ENCODE measurements at places on chromosomes 2 and 18. TPM values are rescaled to one million over a fixed set of nuclear protein-coding genes. Genes with fewer than 3 reads are reported as not detected.

- H3K4me3 ChIP-seq, result no peak overlapping the region
- no peak overlapping the region for H3K27ac ChIP-seq
- H3K4me1 ChIP-seq, result peaks cover 4% of the 10 kb centered on the region
- H3K27me3 ChIP-seq, result no peaks in the 10 kb centered on the region
Observed at GRCh38 chr18:79241755-79242154, 154.0 kb upstream of the NFATC1 start.

DNA sequence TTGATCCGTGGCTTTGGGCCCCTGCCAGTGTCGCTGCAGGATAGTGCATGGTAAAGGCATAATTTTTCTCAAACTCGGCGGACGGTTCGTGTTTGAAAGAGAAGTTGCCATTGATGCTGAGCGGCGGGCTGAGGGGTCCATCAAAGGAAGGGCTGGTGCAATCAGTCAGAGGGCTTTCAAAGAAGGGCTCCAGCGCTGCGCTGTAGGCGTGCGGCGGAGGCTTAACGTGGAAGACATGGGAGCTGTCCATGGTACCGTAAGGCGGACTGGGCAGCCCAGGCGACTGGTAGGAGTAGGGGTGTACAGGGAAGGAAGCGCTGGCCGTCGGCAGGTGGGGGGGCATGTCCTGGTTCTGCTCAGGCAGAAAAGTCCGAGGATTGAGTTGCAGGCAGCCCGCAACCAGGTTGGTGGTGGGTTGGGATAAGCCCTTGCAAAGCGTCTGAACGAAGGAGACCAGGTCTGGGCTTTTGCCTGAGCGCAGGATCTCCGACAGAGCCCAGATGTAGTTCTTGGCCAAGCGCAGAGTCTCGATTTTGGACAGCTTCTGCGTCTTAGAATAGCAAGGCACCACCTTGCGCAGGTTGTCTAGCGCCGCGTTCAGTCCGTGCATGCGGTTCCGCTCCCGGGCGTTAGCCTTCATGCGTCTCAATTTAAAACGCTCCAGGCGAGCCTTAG lies 2.3 kb downstream of the NEUROD1 start:
- no peaks in the 10 kb centered on the region for H3K36me3 ChIP-seq
- no peak overlapping the region for H3K4me3 ChIP-seq
- no peak overlapping the region for H3K27ac ChIP-seq

DNA sequence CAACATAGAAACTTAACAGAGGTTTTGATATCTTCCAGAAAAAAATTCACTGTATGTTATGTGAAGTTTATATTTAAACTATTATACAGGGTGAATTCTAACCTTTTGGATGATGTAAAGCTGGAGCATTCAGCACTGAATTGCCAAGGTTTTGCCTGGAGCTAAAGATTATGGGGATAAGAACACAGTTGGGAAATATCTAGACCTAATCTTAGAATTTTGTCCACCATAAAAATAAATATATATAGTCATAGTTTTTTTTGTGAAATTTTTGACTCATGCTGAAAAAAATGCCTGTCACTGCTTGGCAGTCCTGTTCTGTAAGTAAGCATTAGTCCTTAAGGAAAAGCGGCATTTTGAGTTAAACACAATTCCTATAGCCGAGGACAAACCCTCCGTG lies 339.3 kb upstream of the TMEFF2 start:
- no peak for DNase-seq
- no peak overlapping the region for H3K27ac ChIP-seq
- no peak overlapping the region for H3K4me3 ChIP-seq
- H3K4me1 ChIP-seq, result peaks cover 15% of the 10 kb centered on the region

GRCh38 chr2:71129114-71129901 lies 721 bp downstream of the MCEE start:
- no peak for DNase-seq
- H3K4me1 ChIP-seq, result peaks cover 9% of the 10 kb centered on the region
- no peak overlapping the region for H3K4me3 ChIP-seq
- no peaks in the 10 kb centered on the region for H3K27me3 ChIP-seq
- H3K27ac ChIP-seq, result no peak overlapping the region

DNA sequence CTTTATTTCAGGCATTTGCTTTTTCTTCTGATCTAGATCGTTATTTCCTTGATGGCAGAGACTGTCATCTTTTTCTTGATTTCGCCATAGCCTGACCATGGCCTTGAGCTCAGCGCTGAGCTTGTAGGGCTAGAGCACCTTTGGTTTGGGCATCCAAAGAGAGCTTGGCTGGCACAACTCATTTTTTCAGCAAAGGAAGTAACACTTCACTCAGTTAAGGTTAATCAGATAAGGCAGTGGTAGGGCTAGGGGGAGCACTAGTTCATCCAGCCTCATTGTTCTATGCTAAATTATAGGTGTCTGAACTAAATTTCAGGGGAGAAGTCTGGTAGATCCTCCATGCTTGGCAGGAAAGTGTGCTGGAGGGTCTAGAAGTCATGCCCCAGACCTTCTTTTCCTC lies 125.0 kb downstream of the SETBP1 start:
- H3K36me3 ChIP-seq, result peaks cover 12% of the 10 kb centered on the region
- H3K4me3 ChIP-seq, result no peak overlapping the region
- no peak overlapping the region for H3K27ac ChIP-seq
- no peak for DNase-seq

DNA sequence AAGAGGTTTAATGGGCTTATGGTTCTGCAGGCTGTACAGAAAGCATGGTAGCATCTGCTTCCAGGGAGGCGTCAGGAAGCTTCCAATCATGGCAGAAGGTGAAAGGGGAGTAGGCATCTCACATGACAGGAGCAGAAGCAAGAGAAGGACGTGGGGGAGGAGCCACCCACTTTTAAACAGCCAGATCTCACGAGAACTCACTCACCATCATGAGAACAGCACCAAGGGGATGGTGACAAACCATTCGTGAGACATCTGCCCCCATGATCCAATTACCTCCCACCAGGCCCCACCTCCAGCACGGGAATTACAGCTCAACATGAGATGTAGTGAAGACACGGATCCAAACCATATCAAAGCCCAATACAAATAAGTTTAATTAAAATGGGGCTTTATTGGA lies 113.8 kb downstream of the ATL2 start:
- peaks cover 21% of the 10 kb centered on the region for H3K4me1 ChIP-seq
- no peak overlapping the region for H3K4me3 ChIP-seq
- H3K27me3 ChIP-seq, result no peaks in the 10 kb centered on the region
- no peak for DNase-seq
- H3K27ac ChIP-seq, result no peak overlapping the region
- H3K36me3 ChIP-seq, result no peaks in the 10 kb centered on the region

GRCh38 chr18:29161429-29161828 lies 984.5 kb upstream of the CDH2 start:
- H3K4me3 ChIP-seq, result no peak overlapping the region
- no peaks in the 10 kb centered on the region for H3K36me3 ChIP-seq
- peaks cover 28% of the 10 kb centered on the region for H3K4me1 ChIP-seq

GRCh38 chr2:1488181-1488671 lies 75.0 kb downstream of the TPO start:
- no peak overlapping the region for H3K27ac ChIP-seq
- no peak for DNase-seq
- no peaks in the 10 kb centered on the region for H3K36me3 ChIP-seq
- no peaks in the 10 kb centered on the region for H3K4me1 ChIP-seq
- H3K27me3 ChIP-seq, result peaks cover 5% of the 10 kb centered on the region

GRCh38 chr2:6783238-6783614 lies 82.5 kb downstream of the CMPK2 start:
- no peak overlapping the region for H3K4me3 ChIP-seq
- H3K27me3 ChIP-seq, result no peaks in the 10 kb centered on the region
- no peaks in the 10 kb centered on the region for H3K36me3 ChIP-seq
- DNase-seq, result no peak

DNA sequence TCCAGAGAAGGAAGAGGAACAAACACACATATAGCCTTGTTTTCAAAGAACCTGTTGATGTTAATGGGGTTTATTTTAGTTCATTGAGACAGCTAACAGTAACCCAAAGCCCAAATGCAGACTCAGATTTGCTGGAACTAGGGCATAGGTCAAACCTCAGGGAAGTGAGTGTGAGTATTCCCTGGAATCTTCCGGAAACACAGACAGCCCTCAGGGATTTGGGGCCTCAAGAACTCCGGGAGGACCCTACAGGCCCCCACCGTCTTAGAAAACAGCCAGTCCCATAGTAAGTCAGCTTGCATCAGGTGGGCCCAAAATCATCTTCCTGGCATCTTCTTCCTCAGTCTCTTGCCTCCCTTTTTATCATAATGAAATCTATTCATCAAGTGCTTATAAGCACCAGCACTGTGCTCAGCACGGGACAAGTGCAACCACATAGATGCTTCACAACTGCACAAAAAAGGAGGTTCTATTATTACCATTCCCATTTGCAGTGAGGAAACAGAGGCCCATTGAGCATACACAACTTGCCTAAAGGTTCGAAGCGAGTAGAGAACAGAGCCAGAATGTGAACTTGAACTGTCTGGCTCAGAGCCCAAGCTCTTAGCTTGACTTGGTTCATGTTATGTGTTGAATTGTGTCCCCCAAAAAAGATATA lies 50.2 kb upstream of the BCL11A start:
- H3K27me3 ChIP-seq, result no peaks in the 10 kb centered on the region
- H3K4me3 ChIP-seq, result no peak overlapping the region
- H3K4me1 ChIP-seq, result peaks cover 25% of the 10 kb centered on the region
- H3K27ac ChIP-seq, result peak overlapping the region; percentile 95
- no peak for DNase-seq

DNA sequence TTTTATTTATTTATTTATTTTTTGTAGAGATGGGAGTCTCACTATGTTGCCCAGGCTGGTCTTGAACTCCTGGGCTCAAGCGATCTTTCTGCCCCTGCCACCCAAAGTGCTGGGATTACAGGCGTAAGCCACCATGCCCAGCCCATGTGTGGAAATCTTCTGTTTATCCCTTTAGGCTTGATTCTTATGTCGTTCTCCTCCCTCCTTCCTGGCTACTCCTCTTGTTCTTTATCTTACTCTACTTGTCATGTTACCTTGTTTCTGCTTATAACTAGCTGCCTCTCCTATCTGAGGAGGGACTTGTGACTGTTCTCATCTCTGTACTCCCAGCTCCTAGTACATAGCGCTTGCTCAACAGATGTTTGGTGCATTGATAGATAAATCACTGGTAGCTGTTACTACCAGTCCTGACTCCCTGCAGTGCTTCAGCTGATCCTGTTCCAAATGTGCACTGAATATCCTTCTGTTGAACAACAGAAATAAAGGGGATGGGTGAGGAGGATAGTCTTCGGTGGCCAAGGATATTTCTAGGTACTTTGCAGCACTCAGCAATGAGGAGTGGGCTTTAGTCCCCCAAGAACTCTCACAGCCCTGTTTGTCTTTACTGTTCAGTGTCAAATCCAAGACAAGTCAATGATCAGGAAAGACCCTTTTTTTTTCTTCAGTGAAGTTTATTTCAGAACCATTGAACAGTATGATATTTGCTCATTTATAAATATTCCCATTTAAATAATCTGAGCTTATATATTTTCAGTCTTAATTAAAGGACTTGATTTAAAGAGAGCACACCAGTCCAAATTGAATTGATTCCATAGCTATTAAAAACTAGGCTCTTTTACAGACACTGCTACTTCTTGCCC lies 7.2 kb downstream of the IL1B start:
- peaks cover 19% of the 10 kb centered on the region for H3K4me1 ChIP-seq
- no peak overlapping the region for H3K4me3 ChIP-seq
- no peak overlapping the region for H3K27ac ChIP-seq
- H3K36me3 ChIP-seq, result no peaks in the 10 kb centered on the region
- H3K27me3 ChIP-seq, result no peaks in the 10 kb centered on the region

GRCh38 chr2:196963961-196964360 lies 37.5 kb upstream of the PGAP1 start:
- DNase-seq, result no peak
- no peak overlapping the region for H3K4me3 ChIP-seq
- peaks cover 17% of the 10 kb centered on the region for H3K4me1 ChIP-seq
- no peaks in the 10 kb centered on the region for H3K27me3 ChIP-seq
- no peak overlapping the region for H3K27ac ChIP-seq

DNA sequence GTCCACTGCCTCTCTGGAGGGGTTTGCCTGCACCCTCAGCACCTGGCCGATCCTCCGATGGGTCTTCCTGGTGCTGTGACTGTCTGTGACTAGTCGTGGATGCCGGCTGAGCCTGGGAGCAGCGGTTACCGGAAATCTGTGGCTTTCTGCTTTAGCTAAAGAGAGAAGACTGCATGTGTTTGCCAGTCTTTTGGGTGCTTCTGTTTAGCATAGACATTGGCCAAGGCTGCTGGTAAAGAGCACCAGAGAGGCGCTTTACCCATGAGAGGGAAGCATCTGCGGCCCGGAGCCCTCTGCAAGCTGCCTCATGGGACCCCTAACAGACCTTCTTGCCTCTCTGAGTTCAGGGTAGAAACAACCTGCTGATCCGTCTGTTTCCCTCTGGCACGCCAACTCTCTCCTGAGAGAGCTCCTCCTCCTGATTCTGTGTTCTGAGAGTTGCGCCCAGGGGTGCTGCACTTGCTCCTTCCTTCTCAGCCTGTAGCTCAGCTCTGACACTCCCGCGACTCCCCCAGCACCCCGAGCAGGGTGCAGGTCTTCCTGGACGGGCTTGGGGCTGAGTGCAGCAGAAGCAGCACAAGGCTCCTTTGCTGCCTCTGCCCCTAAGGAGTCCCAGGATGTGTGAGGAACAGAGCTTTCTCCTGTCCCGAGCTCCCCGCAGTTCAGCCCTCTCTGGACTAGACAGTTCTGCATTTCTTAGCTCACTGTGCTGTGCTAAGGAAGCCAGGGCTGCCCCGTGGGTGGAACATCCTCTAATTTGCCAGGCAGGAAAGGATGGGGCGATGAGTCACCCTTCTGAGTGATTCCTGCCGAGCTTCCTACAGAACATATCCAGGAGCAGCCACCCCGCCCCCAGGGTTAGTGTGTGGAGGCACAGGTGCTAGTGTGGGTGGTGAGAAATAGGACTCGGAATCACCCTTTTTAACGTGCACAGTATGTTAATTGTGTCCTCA lies 203.2 kb downstream of the SH3RF3 start:
- H3K36me3 ChIP-seq, result no peaks in the 10 kb centered on the region
- peaks cover 24% of the 10 kb centered on the region for H3K27me3 ChIP-seq
- H3K4me3 ChIP-seq, result no peak overlapping the region
- no peak overlapping the region for H3K27ac ChIP-seq
- DNase-seq, result no peak

GRCh38 chr18:69518989-69519388 lies 118.3 kb downstream of the DOK6 start:
- H3K27ac ChIP-seq, result no peak overlapping the region
- no peak for DNase-seq
- H3K36me3 ChIP-seq, result no peaks in the 10 kb centered on the region
- H3K4me1 ChIP-seq, result no peaks in the 10 kb centered on the region
- H3K4me3 ChIP-seq, result no peak overlapping the region

DNA sequence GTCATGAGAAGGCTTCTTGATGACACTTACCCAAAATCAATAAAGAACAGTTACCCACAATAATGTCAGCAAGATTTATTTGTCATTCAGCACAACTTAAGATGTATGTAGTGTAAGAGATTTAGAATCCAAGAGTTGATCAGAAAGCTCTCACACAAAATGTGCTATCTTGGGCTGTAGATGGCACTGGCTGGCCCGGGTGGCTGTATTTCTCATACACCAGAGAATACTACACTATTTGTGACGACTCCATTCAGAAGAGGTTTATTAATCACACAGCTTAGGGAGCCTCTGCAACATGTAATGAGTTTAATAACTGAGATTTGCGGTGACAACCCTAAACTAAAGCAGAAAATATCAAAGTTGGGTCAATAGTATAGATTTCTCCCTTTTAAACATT lies 530.4 kb upstream of the KLHL29 start:
- no peak for DNase-seq
- H3K36me3 ChIP-seq, result no peaks in the 10 kb centered on the region
- H3K27me3 ChIP-seq, result peaks cover 9% of the 10 kb centered on the region
- H3K4me1 ChIP-seq, result no peaks in the 10 kb centered on the region
- H3K4me3 ChIP-seq, result no peak overlapping the region
- no peak overlapping the region for H3K27ac ChIP-seq

The C2orf78 gene
- total RNA-seq, result not detected

The CTLA4 gene
- not detected for total RNA-seq

The PTH2R gene
- not detected for total RNA-seq

The CFC1 gene
- total RNA-seq, result not detected

The CNTNAP5 gene
- 0.29 TPM for total RNA-seq

The CHRNG gene
- not detected for total RNA-seq

Measured in mesothelial cell of epicardium (in vitro differentiated cells).